ENCODE measurements at places on chromosomes 6 and 20.

GRCh38 chr6:169211881-169212280 is 41.8 kb downstream of the THBS2 start:
- no peak for DNase-seq

DNA sequence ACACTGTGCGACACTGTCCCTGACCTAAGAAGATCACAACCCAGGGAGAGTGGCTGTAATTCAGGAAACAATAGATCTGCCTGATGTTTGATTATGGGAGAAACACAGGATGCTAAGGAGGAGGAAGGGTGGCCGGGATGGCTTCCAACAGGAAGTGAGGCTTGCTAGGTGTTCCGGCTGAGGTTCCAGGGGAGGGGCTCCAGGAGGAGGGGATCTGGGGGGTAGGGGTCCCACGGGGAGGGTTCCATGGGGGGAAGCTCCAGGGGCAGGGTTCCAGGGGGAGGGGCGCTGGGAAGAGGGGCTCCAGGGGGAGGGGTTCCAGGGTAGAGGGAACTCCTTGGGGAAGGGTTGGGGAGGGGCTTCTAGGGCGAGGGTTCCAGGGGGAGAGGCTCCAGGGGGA is 48.6 kb downstream of the DAAM2 start:
- no peak for DNase-seq

- no peak for DNase-seq
Observed at GRCh38 chr6:27293436-27294098, 18.5 kb downstream of the POM121L2 start.

GRCh38 chr6:3316331-3316730 is 57.6 kb downstream of the PSMG4 start:
- DNase-seq, result no peak

GRCh38 chr6:167331565-167331964 is 6.7 kb downstream of the TTLL2 start:
- DNase-seq, result no peak

DNA sequence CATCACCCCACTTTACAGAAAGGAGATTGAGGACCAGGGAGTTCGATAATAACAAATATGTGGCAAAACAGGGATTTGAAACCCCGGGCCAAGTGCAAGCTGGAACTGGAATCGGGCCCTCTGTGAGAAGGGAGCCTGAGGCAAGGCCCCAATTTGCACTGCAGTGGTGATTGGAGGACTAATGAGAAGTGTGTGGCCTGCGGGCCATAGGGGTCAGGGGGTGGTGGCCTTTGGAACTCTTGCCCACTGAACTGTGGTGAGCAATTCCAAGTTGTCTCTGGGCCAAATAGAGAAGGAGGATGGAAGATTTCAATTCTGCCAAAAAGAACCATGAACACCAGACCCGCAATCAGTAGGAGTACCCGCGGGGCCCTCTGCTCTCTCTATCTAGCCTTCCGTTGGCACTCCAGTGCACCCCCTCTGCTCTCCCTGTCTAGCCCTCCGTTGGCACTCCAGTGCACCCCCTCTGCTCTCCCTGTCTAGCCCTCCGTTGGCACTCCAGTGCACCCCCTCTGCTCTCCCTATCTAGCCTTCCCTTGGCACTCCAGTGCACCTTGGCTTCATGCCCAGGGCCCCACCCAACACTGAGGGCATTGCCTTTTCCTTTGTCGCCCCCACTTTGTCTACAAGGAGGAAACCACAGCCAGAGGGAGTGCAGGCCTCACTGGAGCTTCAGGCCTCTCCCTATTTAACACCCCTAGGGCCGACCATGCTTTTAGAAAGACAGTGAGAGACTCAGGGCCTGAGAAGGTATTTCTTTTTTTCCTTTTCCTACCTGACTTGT is 6.0 kb upstream of the PTPRA start:
- no peak for DNase-seq

DNA sequence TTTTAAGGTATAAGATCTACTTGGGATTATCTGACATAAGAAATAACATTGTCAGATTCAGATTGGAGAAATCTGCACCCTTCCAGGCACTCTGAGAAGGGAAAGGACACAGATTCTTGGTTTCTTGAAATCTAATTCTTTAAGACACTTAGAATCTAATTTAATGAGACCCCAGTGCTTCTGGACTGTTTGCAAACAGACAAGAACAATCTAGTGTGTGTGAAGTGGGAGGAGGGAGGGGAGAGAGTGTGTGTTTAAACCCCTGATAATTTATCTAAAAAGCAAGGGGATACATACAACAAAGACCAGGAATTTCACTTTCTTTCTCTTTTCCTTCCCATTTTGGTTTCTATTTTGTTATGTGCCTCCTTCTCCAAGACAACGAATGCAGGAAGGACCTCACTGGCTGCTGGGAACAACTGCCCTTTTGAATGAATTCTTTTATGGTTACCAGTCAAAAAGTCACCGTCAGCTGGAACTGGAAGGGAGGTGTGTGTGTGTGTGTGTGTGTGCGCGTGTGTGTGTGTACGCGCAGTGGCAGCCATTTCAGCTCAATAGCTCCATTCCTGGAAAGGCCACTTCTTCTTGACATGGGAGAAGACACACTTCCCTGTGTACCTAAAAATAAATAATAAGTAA is 129.4 kb downstream of the BCAS1 start:
- DNase-seq, result no peak

DNA sequence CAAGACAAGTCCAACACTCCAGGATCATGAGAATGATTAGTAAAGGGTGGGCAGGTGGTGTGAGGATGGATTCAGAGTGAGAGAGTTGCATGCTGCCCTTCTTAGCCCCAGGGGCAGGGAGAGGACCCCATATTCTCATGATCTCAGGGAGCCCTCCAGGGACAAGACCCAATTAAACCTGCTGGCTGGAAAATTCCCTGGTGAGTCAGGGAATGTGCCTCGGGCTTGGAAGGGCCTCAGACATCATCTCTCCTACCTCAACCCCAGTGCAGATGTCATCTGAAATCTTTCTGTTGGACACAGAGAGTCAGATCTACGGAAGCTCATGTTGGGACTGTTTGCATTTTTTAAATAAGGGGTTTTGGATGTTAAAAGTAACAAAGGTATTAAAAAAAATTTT is 9.2 kb upstream of the SIRPD start:
- DNase-seq, result peak; percentile 0

- DNase-seq, result no peak
Observed at GRCh38 chr20:60086821-60087562, 128.8 kb downstream of the CDH26 start.

- DNase-seq, result no peak
Observed at GRCh38 chr6:11294228-11294627, 61.8 kb upstream of the NEDD9 start.

DNA sequence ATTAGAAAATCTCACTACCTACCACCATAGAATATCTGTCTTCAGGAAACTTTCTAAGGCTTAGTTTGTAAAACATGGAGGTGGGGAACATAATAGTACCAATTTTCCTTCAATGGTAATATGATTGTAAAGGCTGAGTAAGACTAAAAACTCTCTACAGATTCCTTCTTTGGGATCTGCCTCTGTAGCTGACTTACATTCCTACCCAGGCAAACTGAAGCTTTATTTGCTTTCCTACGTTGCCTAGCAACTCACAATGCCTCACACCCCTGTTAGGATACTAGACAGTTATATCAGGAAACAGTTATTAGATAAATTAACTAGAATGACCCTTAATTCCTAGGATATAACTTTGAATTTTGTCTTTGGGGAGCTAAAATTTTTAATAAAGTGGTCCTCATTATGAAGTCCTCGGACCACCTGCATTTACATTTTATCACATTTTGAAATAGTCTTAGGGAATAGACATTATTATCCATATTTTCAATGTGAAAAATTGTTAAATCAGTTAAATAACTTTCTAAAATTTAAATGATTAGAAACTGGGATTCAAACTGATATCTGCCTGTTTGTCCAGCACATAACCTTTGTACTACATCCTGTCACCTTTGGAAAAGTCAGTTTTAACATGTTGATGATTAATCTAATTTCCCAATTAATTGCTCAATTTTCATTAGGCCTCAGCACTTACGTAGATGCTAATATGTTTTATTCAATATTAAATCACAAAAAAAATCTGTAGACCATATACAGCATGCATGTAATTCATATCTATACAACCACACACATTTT is 591.4 kb downstream of the RNF144B start:
- no peak for DNase-seq

GRCh38 chr6:25369036-25369432 is 89.9 kb downstream of the CARMIL1 start:
- no peak for DNase-seq

DNA sequence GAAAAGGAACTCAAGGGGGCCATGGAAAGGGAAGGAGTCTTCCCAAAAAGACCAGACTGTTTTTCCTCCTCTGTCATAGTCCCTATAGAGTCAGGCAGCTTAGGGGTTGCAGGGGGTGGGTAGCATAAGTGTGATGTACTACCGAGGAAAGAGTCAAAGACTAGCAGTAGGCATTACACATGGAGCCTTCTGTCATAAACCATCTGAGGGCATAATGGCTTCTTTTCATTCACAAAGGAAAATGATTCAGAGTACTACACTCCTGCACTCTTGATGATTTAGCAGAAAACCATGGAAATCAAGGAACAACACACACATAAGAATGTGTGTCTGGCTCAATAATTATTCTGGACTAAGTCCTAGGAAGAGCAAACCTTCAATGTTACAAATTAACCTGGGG is 14.9 kb downstream of the PLN start:
- DNase-seq, result no peak

DNA sequence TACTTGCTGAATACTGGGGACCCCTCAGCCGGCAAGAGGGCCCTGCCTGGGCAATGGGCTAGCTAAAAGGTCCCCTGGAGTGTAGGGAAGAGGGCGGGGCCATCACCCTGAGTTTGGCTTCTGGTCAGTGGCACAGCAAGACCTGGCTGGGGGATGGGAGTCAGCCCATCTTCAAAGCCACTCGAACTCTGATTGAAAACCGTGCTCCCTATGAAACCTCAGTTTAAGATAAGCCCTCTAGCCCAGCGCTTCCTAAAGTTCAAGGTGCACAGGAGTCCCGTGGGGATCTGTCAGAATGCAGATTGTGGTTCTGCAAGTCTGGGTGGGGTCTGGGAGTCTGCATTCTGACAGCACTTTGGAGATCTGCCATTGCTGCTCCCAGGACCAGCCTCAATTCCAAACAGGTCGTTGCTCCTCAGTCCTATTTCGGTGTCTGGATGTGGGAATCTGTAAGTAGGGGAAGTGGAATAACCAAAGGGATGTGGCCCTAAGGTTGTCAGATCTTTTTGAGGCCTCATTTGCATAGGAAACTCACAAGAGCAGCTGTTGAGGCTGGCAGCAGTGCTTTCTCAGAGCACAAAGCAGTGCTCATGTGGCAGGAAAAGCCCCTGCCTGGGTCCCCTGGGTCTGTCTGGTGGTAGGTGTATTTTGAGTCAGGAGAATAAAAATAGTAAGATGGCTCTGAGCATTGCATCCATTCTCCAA is 85.3 kb upstream of the SCP2D1 start:
- peak; percentile 50 for DNase-seq

DNA sequence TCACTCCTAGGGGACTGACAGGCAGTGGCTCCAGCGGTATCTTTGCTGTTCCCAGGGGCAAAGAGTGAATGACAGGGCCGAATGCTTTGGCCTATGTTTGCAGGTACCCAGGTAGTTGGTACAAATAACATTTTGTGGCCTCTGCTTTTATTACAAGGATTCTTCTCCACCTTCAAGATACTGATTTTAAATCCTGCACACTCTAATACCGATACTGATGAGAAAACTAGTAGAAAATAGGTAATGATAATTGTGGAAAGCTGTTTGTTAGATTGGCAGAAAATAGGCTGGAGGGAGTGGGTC is 772 bp downstream of the HINT3 start:
- no peak for DNase-seq

- DNase-seq, result peak; percentile 51
Observed at GRCh38 chr6:36386495-36387439, 702 bp downstream of the ETV7 start.

DNA sequence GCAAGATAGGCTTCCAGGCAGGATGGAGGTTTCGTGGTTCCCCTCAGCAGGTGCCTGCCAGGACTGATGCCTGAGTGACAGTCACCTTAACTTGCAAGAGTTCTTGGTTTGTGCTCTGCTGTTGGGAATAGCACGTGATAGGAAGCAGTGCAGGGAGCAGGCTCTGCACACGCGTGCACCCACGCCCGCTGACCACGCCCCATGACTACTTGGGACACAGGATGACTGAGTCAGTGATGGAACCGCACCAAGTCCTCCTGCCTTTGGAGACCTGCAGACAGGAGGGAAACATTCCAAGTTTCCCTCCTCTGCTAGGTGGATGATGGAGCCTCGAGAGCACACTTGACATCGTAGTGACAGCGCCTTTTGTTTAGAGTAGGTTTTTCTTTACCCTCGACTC is 164.2 kb downstream of the DTNBP1 start:
- no peak for DNase-seq

- no peak for DNase-seq
Observed at GRCh38 chr6:37279366-37280134, 21.6 kb upstream of the TMEM217 start.

DNA sequence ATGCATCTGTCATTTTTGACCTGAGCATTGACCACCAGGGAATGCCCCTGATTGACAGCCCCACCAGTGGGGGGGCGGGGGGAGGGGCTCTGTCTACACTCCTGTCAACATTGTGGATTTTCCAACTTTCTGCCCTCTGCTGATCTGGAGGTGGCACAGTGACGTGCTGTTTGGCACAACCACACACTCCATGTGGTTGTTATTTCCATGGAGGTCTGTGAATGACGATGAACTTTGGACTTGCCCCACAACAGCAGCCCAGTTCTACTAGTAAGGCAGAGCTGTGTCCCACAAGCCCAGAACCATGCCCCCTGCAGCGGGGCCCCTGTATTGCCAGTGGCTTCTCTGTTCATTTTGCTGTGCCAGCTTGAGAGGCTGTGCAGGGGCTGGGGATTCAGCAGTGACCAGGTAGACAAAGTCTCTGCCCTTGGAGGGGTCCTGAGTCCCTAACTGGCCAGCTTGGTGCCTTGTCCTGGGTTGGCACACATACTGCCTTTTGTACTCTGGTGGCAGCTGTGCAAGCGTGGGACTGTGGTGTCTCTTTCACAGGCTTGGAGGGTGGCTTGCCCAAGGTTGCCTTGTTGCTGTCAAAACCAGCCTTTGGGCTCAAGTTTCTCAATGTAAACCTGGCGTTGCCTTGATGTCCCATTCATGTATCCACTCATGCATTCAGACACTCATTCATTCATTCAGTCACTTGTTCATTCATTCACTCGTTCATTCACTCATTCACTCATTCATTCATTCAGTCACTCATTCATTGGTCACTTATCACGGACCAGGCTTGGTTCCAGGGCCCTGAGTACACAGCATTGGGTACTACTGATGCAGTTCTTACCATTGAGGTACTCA is 108.5 kb downstream of the SYCP2 start:
- DNase-seq, result no peak

GRCh38 chr20:2745060-2745910 is 52.7 kb downstream of the EBF4 start:
- DNase-seq, result no peak

DNA sequence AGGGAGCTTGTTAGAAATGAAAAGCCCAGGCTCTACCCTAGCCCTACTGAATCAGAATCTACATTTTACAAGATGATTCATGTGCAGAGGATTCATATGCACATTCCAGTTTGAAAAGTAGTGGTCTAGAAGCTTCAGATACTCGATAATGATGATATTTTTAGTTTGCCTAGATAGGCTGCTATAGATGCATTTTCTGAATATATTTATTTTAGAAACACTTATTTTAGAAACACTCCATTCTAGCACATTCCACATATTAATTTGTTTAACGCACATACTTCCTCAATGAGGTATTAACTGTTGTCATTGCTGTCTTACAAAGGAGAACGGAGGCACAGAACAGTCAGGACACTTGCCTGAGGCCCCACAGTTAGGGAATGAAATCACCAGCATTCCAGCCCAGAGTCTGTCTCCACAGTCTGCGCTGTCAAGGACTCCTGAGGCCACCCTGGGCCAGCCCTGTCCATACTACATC is 64.4 kb downstream of the SNAP25 start:
- DNase-seq, result no peak

GRCh38 chr6:63805808-63806572 is 170.4 kb downstream of the PHF3 start:
- no peak for DNase-seq
